ENCODE measurements at places on chromosomes 12 and 14. TPM values are rescaled to one million over a fixed set of nuclear protein-coding genes. Genes with fewer than 3 reads are reported as not detected.

DNA sequence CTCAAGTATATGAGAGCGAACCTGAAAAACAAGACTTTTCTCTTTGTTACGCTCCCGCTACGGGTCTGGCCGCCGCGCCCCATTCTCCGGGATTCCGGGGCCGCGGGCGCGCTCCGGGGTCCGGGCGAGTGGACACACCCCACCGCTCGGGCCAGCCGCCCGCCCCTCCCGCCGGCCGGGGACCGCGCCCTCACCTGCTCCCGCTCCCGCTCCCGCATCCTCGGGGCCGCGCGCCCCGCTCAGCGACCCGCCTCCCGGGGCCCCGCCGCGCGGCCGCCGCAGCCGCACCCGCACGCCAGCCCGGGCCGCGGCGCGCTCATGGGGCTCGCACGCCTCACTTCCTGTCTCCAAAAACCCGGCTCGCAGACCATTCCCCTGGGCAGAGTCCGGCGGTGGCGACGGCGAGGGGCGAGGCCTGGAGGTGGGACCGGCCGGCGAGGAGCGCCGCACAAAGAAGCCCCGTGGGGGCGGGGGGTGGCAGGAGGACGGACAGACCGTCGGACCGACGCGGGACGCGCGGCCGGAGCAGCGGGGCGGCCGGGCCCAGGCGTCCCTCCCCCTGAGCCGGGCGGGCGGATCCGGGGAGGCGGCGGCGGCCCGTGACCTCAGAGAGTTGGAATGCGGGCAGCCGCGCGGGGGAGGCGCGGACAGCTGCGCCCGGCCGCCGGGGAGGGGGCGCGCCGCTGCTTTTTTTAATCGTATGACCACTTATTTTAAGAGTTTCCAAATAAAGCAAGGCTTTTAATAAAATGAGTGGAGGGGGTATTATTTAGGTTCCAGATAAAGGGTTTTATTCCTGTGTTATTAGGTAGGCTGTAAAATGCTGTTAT is at the start of gene PTPN21:
PTPN21 (minus strand) TSS at position 551 of the 830 bp plus-strand sequence. CDS start 4,590 bp downstream, outside the sequence.
- DNase-seq, result no peak

GRCh38 chr12:128737292-128737966 is 86.3 kb downstream of the SLC15A4 start:
- no peak for DNase-seq

GRCh38 chr12:89364058-89364457 is 11.8 kb upstream of the DUSP6 start:
- no peak for DNase-seq

The CDCA3 gene
- total RNA-seq, result 11.0 TPM

DNA sequence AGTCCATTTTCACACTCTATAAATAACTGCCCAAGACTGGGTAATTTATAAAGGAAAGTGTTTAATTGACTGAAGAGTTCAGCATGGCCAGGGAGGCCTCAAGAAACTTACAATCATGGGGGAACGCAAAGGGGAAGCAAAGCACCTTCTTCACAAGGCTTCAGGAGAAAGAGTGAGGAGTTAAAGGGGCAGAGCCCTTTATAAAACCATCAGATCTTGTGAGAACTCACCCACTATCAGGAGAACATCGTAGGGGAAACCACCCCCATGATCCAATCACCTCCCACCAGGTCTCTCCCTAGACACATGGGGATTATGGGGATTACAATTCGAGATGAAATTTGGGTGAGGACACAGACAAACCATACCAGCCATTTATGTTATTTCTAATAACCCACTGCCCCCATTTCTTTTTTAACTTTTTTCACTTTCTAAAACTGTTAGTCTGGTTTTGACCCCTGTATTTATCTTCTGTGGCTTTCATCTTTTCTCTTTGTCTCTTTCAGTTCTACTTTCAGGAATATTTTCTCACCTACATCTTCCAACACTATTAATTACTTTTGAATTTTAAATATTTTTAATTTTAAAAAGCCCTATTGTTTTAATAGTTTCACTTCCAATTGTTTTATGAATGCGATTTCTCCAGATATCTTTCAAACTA is 44.5 kb downstream of the WDR89 start:
- DNase-seq, result no peak

GRCh38 chr14:65549429-65549828 is 136.9 kb downstream of the FUT8 start:
- no peak for DNase-seq

GRCh38 chr12:21541773-21542172 is 15.7 kb downstream of the SPX start:
- no peak for DNase-seq
